Hair follicular keratinocyte (primary cell): ENCODE measurements at places on chromosomes 1 and 21. TPM values are rescaled to one million over a fixed set of nuclear protein-coding genes. Genes with fewer than 3 reads are reported as not detected.

Gene CYP4Z1
- total RNA-seq, result not detected in 2 replicates

Gene ECM1
- total RNA-seq, result 9.1 and 27.9 TPM in 2 replicates

Gene IFFO2
- total RNA-seq, result 44.7 and 54.9 TPM in 2 replicates

Gene SPRR3
- total RNA-seq, result 0.61 and 0.70 TPM in 2 replicates

Gene FCRLB
- total RNA-seq, result 0.78 and 2.3 TPM in 2 replicates

Gene CLDN17
- total RNA-seq, result not detected in 2 replicates

Gene ERO1B
- 2.0 and 3.9 TPM in 2 replicates for total RNA-seq
